ENCODE measurements at places on chromosomes 4 and X.

DNA sequence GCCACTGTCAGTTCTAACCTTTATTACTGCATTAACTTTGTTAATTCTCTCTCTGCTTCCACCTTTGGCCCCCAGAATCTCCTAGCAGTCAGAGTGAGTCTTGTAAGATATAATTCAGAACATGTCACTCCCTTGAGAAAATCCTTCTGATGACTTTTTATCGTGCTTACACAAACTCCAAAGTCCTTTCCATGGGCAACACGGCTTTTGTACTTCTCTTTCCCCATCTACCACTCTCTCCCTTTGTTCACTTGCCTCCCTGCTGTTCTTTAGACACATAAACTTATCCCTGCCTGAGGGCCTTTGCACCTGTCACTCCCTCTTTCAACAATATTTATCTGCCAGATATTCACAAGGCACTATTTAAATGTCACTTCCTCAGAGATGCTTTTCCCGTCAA lies 64.8 kb downstream of the MAOB start:
- no peak for DNase-seq

DNA sequence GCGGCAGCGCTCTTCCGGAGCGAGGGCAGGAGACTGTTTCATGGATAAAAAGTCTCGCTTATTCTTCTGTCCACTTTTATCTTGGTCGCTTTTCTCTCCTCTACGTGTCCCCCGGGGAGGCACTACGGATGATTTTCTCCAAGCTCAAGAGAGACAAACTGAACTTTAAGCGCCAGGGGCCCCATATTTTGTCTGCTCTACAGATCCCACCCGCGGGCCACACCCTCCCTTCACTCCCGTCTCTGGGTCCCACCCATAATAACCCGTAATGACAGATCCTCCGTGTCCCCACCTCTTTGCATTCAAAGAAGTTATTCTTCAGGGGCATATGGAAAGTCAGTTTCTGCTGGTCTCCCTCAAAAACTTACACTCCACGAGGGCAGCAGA lies at the start of gene CORIN:
CORIN (minus strand) TSS at position 160 of the 387 bp plus-strand sequence; CDS start at position 42, 118 bp downstream.
- no peak for DNase-seq

- no peak for DNase-seq
Observed at GRCh38 chr4:8340781-8341241, 71.3 kb downstream of the HTRA3 start.

- no peak for DNase-seq
Observed at GRCh38 chr4:82694892-82695291, 103.7 kb downstream of the SCD5 start.

GRCh38 chrX:31449965-31450364 lies 378.1 kb upstream of the FTHL17 start:
- DNase-seq: no peak

GRCh38 chr4:22842360-22843018 lies 149.8 kb downstream of the GBA3 start:
- no peak for DNase-seq

- no peak for DNase-seq
Observed at GRCh38 chr4:13528821-13529127, 15.5 kb downstream of the NKX3-2 start.

GRCh38 chr4:37440501-37440900 lies 196.0 kb downstream of the NWD2 start:
- no peak for DNase-seq

DNA sequence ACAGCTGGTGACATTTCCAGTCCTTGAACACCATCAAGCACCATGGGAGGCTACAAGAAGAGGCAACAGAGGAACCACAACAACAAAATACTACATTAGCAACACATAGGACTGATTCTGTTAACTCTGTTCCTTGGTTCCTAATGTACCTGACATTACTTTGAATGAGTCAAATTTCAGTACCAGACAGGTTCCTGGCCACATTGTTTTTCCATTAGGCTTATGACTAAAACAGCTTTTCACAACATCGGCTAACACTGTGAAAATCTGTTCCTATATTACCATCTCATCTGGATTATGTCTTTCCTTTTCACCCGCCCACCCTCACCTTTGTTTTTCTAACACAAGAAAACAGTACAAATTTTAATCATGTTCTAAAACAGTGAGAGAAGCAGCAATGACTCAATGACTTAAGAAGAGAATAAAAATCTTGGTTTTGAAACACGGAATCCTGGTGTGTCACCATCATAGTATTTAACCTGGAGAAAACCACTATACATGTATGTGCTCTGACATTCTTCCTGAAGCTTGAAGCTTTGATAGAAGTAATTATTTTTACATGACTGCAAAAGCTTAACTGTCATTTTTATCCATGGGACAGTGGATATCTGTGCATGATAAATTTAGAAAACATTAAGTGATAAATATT lies 143.9 kb downstream of the SCFD2 start:
- no peak for DNase-seq

DNA sequence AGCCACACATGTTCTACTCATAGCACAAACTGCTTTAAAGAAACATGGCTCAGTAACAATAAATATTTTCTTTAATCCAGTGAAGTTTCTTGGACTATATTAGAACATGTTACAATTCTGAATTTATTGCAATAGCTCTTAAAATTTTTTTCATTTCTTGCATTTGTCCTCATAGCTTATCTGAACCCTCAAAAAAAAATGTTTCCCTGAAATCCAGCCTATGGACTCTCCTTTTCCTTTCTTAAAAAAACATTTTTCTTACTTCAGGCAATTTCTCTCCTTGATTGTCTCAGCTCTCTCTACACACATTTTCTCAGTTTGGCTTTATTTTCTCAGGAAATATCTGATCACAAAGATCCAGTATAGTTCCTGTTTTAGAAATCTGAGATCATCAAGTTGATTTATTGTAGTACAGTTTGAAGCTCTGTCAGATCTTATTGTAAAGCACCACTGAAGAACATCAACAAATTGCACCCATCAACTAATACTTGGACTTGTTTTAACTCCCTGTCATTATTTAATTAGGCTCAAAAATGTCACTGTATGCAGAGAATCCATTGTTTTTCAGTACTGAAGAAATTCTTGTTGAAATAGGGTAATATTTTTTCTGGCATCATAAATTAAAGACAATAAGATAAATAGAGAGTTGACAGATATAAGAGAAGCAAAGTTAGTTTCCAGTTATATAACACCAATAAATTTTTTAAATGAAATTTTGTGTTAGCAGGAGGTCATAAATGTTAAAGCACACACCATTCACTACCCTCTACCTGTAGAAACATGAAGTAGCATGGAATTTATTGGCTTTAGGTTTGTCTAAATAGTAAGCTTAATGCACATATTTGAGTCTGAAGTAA lies 317.7 kb downstream of the ARHGAP24 start:
- no peak for DNase-seq

DNA sequence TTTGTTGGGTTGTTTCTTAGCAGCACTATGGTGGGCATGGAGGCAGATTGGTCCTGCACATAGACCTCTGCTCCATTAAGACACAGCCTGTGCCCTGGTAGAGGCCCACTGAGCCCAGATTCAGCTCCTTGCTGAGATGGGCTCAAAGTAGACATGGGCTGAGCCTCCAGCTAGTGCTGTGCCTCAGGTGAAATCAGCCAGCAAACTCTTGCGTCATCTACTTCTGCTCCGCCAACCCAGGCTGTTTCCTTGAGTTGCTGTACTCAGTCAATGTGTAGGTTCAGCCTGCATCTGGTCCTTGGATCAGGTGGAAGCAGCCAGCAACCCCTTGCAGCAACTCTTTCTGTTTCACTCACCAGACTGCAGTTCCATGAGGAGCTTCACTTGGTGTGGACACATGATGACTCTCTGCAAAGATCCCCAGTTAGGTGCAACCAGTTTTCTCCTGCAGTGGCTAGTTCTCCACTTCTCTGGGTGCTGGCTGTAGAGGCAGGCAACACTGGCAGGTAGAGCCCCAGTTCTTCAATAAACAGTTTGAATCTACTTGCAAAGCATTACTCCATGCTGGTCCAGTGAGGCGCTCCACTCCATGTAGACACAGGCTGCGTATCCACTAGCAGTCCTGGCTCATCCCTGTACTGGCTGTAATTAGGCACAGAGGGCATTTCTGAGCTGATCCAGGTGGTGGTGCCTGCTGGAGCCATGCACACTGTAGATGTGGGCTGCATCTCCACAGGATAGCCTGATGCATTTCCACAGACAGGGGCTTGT lies 199.0 kb upstream of the MAMLD1 start:
- DNase-seq: no peak

DNA sequence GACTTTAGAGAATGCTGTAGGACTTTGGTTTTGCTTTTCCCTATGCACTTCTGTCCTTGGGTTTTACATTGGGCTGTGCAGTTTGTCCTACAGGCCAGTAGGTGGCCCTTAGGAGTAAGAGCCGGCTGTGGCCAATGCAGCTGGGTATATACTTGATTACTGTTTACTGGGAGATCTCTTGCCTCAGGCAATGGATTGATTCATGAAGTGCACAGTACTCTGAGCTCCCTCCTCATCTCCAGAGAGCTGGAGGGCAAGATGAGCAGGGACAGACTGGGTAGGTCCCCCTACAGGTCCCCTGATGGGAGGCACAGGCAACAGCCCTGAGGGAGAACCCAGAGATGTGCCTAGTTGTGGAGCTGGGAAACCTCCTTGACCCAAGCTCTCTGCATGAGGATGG lies 103.8 kb upstream of the QRFPR start:
- no peak for DNase-seq

- no peak for DNase-seq
Observed at GRCh38 chr4:79074040-79074439, 134.8 kb upstream of the PAQR3 start.

- DNase-seq: no peak
Observed at GRCh38 chr4:7461230-7461629, 26.5 kb upstream of the PSAPL1 start.

DNA sequence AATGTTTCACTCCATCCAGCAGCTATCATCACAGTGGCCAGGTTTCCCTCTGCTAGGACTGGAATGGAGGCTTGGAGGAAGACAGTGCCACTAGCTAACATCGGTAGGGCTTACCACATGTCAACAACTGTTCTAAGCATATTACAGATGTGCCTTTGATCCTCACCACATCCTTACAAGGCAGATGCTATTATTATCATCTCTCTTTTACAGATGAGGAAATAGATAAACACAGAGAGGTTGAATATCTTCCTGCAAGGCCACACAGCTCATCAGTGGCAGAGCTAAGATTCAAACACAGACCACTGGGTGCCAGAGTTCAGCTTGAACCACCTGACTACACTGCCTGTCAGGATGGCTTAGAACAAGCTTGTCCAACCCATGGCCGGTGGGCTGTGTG lies 47.4 kb downstream of the MAMLD1 start:
- no peak for DNase-seq

DNA sequence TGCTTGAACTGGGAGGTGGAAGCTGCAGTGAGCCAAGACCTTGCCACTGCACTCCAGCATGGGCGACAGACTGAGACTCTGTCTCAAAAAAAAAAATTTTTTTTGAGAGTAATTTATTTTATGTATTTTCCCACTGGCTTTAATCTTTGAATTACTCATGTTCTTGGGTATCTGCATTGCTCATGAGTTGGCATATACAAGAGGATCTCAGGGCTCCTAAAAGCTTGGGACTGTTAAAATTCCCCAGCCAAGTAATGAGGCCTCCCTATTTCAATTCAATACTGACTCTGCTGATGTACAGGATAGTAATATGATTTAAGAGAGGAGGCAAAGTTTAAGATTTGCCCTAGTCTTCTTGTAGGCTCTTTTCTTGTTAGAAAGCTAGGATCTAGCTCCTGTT lies 6.2 kb downstream of the IL21 start:
- no peak for DNase-seq

GRCh38 chr4:4388311-4388790 lies 1.4 kb downstream of the NSG1 start:
- DNase-seq: no peak

- no peak for DNase-seq
Observed at GRCh38 chr4:1205586-1206298, 33.4 kb upstream of the SPON2 start.

GRCh38 chr4:75071317-75071716 lies 138.4 kb downstream of the PARM1 start:
- DNase-seq: no peak
